Thoracic aorta (tissue), 2 donors: ENCODE measurements at places on chromosomes 1 and 21.

DNA sequence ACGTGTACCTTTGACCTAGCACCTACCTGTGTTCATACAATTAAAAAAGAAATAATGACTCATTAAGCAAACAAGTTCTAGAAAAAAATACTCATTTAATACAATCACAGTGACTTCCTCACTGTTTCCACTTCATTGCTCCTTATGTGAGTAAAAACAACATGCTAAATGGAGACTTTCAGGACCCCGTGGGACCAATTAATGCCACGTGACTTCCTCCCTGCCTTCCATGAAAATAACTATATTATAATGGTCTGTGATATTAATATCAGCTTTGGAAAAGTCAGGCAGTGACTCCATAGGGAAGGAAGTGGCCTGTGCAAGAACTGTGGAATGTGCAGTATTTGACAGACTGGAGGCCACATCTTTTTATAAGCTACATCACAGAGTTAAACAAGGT, 337.8 kb downstream of the HLX start:
- no peak for DNase-seq

- no peak for DNase-seq
Observed at GRCh38 chr21:36584980-36585940, 105.3 kb upstream of the CLDN14 start.

DNA sequence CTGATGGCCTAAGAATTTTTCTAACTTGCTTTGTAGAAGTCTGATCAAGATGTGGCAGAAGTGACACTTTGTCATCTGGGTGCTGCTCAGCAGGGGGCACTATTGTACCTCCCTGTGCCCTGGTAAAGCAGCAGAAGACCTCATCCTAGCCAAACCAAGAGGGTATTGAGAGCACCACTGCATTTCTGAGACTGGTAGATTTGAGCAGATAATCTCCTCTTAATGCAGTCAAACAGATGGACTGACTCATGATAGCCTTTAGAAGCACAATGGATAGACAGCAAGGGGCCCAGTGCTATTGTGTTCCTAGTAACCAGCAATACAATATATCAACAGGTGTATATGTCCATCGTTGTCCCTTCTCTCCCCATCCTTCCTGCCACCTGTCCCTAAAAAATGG, 5.7 kb downstream of the TPM3 start:
- DNase-seq: no peak

DNA sequence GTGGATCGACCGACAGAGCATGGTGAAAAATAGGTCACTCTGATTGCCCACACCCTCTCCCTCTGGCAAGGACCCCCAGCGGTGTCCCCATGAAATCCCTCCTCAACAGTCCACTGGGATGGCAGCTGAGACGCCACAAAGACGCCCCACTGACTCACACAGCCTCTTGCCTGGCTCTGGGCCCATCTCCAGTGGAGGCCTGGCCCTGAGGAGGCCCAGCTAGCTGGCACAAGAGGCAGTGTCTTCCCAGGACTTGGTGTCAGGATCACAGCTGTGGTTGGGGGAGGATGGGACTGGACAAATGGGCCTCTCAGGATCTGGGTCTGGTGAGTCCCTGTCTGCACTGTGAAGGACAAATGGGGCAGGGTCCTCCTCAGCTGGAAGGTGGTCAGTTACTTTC, 4.6 kb downstream of the ALX3 start:
- no peak for DNase-seq

DNA sequence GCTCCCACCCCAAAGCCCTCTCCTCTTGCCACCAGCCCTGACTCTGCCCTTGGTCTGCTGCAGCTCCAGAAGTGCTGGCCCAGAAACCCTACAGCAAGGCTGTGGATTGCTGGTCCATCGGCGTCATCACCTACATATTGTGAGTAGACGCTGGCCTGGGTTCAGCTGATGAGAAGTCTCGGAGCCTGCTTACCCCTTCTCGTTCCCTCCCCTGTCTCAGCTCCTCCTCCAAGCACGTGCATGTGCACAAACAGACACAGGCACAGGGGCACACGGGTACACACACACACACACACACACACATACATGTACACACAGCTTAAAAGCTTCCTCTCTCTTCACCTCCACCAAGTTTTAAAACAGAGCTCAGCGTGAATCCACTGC, 24.3 kb downstream of the CAMK1G start:
- DNase-seq: no peak

DNA sequence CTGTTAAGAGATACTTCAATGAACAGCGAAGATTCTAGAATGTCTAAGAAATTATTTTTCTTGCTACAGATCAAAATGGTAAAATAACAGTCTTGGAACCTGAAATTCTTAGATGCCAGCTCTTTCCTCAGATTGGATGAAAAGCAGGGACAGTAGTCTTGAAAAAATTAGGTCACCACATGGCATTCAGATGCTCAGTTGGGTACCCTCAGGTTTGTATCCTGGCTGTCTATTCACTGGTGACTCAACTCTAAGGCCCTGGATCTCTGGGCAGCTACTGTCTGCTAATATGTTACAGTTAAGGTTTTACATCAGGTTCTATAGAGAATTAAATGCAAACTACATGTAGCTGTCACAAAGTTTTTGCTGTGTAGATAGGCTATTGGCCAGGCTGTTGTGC, 528.9 kb upstream of the ADAMTS5 start:
- no peak for DNase-seq

DNA sequence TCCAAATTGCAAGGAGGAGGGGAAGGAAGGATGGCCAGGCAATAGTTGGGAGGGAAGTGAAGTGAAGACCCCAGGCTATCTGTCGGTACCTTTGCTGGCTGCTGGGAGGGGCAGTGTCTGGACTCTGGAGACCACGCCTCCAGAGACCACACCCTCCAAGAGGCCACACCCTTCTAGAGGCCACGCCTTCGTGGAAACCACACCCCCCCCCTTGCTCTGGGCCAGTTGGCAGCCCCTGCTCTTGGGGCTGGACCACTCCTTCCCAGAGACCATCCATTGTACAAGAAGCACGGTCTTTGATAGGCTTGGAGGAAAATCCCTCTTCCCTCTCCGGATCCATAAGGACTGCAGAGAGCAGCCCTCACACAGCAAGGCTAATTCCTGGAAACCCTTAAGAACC, 73.1 kb downstream of the RYR2 start:
- DNase-seq: no peak

DNA sequence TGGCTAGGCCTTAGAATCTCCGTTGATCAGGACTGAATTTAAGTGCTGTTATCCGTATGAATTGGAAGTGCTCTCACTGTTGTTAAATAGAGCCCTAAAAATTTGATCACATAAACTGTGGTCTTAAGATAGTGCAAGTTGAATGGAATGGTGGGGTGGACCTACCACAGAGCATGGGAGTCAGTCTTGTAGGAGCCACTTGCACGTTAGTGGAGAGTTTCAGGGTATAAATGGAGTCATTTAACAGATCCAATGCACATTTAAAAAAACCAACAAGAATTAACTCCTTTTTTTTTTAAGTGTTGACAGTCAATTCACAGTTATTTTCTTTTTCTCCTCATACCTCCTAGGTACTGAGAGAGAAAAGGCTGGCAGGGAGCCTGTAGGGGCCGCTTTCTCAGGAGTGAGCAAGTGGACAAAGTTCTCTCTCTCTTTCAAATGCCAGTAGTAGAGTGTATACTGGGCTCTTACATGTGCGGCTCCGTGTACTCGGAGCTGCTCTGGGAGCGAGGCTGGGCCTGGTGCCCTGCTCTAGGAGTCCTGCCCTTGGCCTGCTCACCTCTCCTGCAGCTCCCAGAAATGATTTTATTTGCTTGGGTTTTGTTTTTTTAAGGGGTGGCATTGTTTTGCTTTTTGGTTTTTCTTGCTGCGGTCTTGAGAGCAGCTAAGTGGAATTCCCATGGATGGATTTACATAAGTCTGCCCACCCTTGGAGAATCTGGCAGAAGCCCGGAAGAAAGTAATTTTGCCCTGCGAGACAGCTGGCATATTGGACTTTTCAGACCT, 91.3 kb downstream of the ATP5PO start:
- no peak for DNase-seq

- no peak for DNase-seq
Observed at GRCh38 chr21:22650226-22650625, 1652.0 kb downstream of the NCAM2 start.

GRCh38 chr21:26127918-26128317, 42.7 kb downstream of the APP start:
- no peak for DNase-seq

- DNase-seq: no peak
Observed at GRCh38 chr1:156804572-156805243, 11.9 kb downstream of the SH2D2A start.

GRCh38 chr1:245901565-245901964, 605.5 kb downstream of the SMYD3 start:
- no peak for DNase-seq

DNA sequence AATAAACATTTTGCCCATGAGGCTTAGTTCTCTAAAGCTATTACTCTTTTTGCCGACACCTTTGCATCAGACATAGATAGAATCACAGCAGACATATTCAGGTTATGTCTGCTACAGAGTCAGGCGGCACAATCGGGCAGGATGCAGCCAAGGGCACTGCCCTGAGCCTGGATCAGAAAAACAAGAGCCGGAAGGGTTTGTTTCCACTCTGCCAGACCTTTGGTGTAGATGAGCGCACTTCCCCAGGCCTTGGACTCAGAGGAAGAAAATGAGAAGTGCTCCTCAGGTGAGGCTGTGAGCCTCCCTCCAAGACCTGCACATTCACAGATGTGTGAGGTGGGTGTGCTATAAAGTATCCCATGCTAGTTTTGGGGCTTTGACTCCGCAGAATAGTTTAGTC, 43.7 kb downstream of the GNG12 start:
- DNase-seq: no peak

DNA sequence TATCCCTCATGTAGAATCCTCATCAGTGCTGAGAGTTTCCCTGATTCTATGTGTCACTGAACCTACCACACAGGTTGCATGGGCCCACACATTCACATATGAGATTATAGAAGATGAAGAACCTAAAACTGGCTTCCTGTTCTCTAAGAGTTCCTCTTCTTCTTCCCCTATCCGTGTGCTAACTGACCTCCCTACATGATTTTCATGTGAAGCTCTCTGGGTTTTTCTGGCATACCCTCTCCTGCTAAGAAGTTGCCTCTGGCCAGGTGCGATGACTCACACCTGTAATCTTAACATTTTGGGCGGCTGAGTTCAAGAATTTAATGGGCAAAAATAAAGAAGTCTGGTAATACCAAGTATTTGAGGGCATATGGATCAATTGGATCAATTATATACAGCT, 5.5 kb upstream of the CD244 start:
- DNase-seq: no peak

DNA sequence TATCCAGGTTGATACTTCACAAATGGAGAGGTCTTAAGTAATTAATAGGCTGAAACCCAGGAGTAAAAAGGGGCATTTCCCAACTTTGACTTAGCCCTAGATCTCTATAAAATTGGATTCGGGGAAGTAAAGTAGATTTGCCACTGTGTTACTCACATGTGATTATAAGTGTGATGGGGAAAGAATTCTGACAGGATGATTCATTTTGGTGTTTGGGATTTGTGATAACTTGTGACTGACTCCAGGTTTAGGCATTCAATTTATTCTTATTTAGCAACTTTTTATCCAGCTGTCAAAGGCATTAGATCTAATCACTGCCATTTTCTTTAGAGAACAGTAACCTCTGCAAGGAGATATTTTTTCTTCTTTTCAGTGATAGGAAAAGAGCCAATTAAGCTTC, 175.5 kb downstream of the ASTN1 start:
- DNase-seq: no peak

DNA sequence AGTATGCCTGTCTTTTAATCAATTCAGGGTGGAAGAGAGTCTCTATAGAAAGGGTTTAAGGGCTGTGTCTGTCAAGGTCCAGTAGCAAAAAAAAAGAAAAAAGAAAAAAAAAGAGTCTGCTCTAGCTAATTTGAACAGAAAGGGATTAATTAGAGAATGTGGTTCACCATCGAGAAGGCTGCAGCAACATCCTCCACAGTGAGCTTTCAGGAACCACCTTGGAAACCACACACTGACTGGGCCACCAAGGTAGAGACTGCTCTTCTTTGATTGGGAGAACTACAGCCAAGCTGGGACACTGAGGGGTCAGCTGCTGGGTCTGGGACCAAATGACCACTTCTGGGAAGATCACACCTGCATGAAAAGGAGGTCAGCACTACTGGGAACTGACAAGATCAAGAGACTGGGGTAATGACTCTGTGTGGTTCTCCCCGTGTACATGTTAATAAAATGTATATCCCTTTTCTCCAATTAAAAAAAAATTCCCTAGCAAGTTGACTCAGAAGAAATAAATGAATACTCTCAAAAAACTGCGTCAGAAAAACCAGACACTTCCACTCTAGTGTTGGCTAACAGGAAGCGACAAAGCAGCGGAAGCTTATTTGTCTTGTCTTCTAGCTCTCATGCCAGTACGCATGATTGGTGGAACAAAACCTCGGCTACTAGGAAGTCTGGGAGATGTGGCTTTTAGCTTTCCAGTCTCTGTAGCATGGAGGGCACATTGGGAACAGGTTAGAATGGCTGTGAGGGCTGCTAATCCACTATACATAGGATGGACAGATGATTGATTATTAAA, 60.0 kb upstream of the IVNS1ABP start:
- DNase-seq: no peak

- DNase-seq: no peak
Observed at GRCh38 chr1:246801241-246802020, 77.2 kb downstream of the SCCPDH start.

DNA sequence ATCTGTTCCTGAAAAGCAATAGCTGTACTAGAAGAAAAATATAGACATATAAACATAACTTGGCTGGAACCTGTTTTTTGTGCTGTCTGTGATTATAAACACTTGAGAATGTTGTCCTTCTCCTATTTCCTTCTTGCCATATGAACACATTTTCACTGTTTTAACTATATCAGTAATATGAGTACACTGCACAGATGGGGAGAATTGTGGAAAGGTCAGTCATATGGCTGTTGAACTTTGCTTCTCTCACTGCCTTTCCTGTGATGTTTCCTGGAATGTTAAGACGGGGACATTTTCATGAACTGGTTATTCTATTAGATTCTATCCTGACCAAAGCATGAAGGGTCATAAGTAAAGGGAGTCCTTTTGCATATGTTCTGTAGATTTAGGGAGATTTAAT, 24.9 kb downstream of the HMCN1 start:
- no peak for DNase-seq

GRCh38 chr21:41821081-41821755, 54.4 kb upstream of the RIPK4 start:
- DNase-seq: no peak

DNA sequence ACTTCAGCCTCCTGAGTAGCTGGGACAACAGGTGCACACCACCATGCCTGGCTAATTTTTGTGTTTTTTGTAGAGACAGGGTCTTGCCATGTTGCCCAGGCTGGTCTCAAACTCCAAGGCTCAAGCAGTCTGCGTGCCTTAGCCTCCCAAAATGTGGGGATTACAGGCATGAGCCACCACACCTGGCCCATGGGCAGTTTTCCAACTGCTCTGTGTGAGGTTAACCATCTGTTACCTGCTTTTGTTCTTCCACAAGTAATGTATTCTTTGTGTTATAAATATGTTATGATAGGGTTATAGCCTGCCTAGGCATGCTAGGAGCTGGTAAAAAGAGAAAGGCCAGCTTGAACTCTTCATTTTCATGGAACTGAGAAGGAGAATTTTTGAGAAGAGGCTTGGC, 30.7 kb downstream of the TUFT1 start:
- DNase-seq: no peak
